ENCODE measurements at places on chromosomes 1 and 21.

DNA sequence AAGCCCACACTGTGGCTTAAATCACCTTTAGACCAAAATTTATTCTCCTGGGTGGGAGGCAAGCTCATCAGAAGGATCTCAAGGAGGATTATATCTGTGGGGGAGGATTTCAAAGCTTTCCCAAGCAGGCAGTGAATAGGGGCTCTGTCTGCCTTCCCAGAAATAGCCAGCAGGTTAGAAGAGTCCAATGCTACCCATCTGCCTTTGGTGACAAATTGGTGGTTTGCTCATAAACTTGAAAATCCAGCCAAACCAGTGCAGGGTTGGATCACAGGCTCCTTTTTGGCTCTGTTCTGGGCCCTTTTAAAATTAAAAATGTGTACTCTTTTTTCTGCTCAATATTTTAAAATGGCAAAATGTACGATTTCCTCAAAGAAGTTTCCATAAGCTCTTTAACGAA lies 118.9 kb upstream of the ZC3H11B start:
- no peak for DNase-seq

- DNase-seq = no peak
These were observed 15.7 kb downstream of the CFAP45 start for GRCh38 chr1:159884296-159884695.

GRCh38 chr1:189084811-189085210 lies 1392.9 kb downstream of the BRINP3 start:
- DNase-seq = no peak

- no peak for DNase-seq
These were observed 33.1 kb downstream of the MAN1C1 start for GRCh38 chr1:25649505-25650288.

- no peak for DNase-seq
These were observed 129.3 kb upstream of the GORAB start for GRCh38 chr1:170402476-170403311.

DNA sequence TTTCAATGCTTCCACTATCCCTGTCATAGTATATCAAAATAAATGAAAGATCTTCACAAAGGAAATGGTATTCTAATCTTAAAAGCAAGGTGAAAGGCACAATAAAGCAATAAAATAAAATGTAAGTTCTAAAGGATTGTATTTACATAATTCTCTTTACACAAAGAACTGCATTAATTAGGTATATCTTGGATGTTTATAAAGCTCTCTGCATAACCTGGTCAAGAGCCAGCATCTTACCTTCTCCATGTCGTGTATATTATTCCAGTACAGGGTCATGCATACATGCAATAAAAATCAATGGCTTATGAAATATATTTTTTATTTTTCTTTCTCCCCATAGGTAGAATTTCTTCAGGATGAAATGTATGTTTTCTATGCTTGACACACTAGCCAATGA lies 63.8 kb downstream of the GON4L start:
- no peak for DNase-seq

- no peak for DNase-seq
These were observed 24.7 kb downstream of the APCS start for GRCh38 chr1:159612211-159612885.
